ENCODE measurements at places on chromosomes 3 and 15. TPM values are rescaled to one million over a fixed set of nuclear protein-coding genes. Genes with fewer than 3 reads are reported as not detected.
A peak's percentile ranks its signal among the peaks of the same experiment; 100 is the strongest.

Gene RASL12
- not detected for total RNA-seq

Gene ARNT2
- not detected for total RNA-seq

- DNase-seq: no peak
- no peaks in the 10 kb centered on the region for H3K27me3 ChIP-seq
- H3K4me3 ChIP-seq: no peak overlapping the region
These were observed 127.6 kb upstream of the AZI2 start for GRCh38 chr3:28476194-28476593.

Gene P2RY14
- 0.22 TPM for total RNA-seq

DNA sequence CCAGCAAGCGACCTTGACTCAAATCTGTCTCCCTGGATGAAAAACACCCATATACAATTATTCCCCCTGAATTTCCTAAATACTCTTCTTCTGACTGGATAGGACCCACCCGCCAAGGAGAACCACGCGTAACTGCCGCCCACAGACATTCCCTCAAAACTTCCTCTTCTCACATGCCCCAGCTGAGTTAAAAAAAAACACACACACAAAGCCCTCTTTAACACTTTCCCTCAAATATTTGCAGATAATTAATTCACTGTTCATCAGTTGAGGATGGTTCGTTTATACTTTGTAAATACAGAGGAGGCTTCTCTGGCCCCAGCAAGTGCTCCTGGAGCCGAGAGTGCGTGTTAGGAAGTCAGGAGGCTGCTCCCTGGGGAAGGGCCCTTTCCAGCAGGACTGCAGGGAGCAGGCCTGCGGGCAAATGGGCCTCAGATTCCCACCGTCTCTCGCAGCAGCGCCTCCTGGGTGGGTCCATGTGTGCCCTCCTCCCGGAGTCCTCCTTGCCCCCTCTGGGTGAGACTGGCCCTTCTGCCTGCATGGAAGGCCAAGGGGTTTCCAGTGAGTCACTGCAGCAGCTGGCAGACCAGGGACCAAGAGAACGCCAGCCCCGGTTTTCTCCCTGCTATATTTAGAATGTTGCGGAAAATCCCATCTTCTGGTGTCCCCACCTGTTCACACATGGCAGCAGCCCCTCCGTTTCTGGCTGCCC is 46.8 kb downstream of the MGLL start:
- H3K27me3 ChIP-seq: no peaks in the 10 kb centered on the region
- H3K4me1 ChIP-seq: no peaks in the 10 kb centered on the region

- H3K4me1 ChIP-seq: no peaks in the 10 kb centered on the region
- peaks cover 54% of the 10 kb centered on the region for H3K36me3 ChIP-seq
- no peak for DNase-seq
- H3K4me3 ChIP-seq: no peak overlapping the region
- H3K27ac ChIP-seq: no peak overlapping the region
These were observed 23.1 kb downstream of the TP53BP1 start for GRCh38 chr15:43469867-43470266.

- H3K36me3 ChIP-seq: no peaks in the 10 kb centered on the region
- no peaks in the 10 kb centered on the region for H3K4me1 ChIP-seq
- H3K4me3 ChIP-seq: no peak overlapping the region
These were observed 62.9 kb upstream of the THSD4 start for GRCh38 chr15:71052356-71052755.

Gene ACKR2
- 0.42 TPM for total RNA-seq

GRCh38 chr3:36843065-36844051 is 79.0 kb upstream of the DCLK3 start:
- H3K27me3 ChIP-seq: no peaks in the 10 kb centered on the region
- H3K27ac ChIP-seq: no peak overlapping the region
- H3K36me3 ChIP-seq: peaks cover 80% of the 10 kb centered on the region
- H3K4me1 ChIP-seq: peaks cover 17% of the 10 kb centered on the region
- DNase-seq: peak; percentile 67

Gene PEAK1
- total RNA-seq: 11.0 TPM

DNA sequence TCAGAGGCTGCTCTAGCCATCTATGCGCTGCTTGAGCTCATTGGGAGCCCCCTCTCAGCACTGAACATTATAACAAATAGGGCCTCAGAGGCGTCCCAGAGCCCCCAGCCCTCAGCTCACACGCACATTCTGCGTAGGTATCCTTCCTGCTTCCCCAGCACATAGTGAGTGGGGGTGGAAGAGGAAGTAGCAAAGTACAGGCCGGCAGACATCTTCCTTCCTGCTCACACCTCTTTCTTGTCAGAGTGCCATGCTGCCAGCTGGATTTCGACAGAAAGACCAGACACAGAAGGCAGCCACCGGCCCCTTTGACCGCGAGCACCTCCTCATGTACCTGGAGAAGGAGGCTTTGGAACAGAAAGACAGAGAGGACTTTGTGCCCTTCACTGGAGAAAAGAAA is 16.6 kb downstream of the TMOD2 start:
- no peak overlapping the region for H3K4me3 ChIP-seq
- no peak overlapping the region for H3K27ac ChIP-seq
- H3K4me1 ChIP-seq: peaks cover 8% of the 10 kb centered on the region
- H3K36me3 ChIP-seq: peaks cover 10% of the 10 kb centered on the region
- no peak for DNase-seq

GRCh38 chr3:49930922-49931321 is 1.3 kb upstream of the MON1A start:
- no peaks in the 10 kb centered on the region for H3K27me3 ChIP-seq
- no peak overlapping the region for H3K4me3 ChIP-seq
- DNase-seq: no peak
- peaks cover 20% of the 10 kb centered on the region for H3K4me1 ChIP-seq
- H3K27ac ChIP-seq: no peak overlapping the region

DNA sequence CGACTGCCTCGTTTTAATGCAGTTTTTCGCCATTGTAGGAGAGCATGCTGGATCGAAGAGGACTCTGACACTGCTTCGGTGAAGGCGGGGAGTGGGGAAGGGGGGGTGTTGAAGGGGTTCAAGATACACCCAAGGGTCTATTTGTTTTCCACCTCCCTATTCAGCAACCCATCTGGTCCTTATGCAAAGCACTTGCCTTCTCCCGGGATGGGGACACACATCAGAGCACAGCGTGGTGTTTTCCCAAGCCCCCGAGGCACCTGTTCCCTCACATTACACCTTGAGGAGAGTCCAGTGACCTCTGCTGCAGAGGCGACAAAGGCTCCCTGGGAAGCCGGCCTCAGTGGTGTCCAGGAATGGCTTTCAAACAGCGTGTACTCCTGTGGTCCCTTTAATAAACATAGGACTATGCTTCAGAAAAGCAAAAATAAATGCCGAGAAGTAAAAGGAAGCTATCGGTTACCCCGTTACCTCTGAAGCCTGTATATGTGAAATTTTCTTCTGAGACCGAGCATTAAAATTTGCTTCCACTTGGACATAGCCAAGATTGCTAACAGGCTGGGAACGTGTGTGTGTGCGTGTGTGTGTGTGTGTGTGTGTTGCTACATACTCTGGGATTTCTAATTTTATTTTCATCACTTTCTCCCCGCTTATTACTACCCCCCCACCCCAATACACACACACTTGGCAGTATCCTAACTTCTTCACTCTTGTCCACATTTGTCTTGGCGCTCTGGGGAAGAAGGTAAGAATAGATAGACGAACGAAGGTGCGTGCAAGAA is 53.2 kb downstream of the CCDC54 start:
- peaks cover 24% of the 10 kb centered on the region for H3K4me1 ChIP-seq
- H3K4me3 ChIP-seq: peak overlapping the region; percentile 68
- H3K36me3 ChIP-seq: no peaks in the 10 kb centered on the region
- no peak for DNase-seq
- no peak overlapping the region for H3K27ac ChIP-seq

Gene CYP8B1
- total RNA-seq: not detected

Gene KNSTRN
- 2.8 TPM for total RNA-seq

- DNase-seq: no peak
- H3K4me1 ChIP-seq: peaks cover 32% of the 10 kb centered on the region
- no peak overlapping the region for H3K27ac ChIP-seq
- H3K4me3 ChIP-seq: no peak overlapping the region
These were observed 75.2 kb upstream of the HERC1 start for GRCh38 chr15:63908991-63909390.

Gene PROS1
- not detected for total RNA-seq

Gene ADIPOQ
- not detected for total RNA-seq

DNA sequence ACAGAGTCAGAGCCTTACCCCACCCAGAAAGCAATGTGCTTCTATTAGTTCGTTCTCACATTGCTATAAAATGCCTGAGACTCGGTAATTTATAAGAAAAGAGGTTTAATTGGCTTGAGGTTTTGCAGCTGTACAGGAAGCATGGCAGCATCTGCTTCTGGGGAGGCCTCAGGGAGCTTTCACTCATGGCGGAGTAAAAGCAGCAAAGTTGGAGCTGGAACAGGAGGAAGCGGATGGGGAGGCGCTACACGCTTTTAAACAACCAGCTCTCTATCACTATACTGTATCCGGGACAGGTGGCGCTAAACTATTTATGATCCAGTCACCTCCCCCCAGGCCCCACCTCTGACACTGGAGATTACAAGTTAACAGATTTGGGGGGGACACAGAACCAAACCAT is 176.3 kb upstream of the BHLHE40 start:
- H3K27ac ChIP-seq: no peak overlapping the region
- H3K4me3 ChIP-seq: no peak overlapping the region
- no peak for DNase-seq

- no peaks in the 10 kb centered on the region for H3K36me3 ChIP-seq
- peaks cover 5% of the 10 kb centered on the region for H3K4me1 ChIP-seq
- H3K27ac ChIP-seq: no peak overlapping the region
These were observed 37.1 kb downstream of the IL17RD start for GRCh38 chr3:57127891-57128518.

DNA sequence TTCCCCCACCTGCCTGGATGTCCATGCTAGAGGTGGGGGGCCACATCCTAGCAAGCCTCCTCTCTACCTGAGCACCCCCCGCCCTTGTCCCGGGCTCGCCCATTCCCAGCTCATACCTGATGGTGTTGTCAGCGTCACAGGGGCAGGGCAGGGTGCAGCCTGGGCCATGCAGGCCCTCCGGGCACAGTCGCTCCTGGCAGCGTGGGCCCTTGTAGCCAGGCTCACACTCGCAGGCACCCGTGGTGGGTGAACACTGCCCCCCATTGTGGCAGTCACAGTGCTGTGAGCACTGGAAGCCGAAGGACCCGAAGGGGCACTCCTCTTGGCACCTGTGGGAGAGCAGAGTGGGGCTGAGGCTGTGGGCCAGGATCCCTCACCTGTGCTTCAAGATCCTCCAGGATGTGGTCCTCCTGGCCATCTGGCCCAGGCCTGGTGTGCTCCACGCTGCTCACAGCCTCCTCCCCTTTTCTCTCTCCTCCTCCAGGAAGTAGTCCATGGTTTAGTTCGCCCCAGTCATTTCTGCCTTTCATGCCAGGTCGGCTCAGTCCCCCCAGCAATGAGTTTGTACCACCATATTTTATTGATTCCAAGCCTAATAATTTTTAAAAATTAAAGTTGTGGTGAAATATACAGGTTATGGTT is 95.6 kb downstream of the RAB11A start:
- H3K4me3 ChIP-seq: no peak overlapping the region
- DNase-seq: no peak
- H3K36me3 ChIP-seq: no peaks in the 10 kb centered on the region
- no peak overlapping the region for H3K27ac ChIP-seq
- H3K27me3 ChIP-seq: peaks cover 13% of the 10 kb centered on the region
- H3K4me1 ChIP-seq: no peaks in the 10 kb centered on the region

DNA sequence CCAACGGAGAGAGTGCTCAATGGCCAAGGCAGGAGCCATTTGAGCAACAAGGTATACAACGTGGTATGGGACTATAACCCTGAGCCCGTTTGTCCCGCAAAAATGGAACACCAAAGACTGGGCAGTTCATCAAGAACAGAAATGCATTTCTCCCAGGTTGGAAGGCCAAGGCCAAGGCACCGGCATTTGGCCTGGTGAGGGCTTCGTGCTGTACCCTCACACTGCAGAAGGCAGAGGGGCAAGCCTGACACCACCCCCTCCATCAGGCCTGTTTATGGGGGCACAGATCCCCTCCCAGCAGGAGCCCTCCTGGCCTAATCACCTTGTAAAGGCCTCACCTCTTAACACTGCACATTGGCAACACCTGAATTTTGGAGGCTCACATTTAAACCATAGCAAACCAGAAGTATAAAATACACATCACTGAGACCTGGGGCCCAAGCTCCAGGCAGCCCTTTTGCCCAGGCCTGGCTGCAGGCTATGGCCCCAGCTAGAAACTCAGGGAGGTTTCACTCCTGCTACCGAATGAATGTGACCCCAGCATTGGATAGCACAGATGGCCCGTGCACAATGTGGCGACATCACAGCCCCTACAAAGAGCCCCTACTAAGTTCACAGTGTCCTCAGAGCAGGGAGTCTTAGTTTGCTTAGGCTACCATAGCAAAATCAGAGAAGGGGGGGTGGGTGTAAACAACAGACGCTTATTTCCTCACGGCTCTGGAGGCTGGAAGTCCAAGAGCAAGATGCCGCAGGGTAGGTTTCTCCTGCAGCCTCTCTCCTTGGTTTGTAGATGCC is 47.1 kb downstream of the KLF15 start:
- no peaks in the 10 kb centered on the region for H3K27me3 ChIP-seq
- no peak overlapping the region for H3K4me3 ChIP-seq

- no peak overlapping the region for H3K4me3 ChIP-seq
- no peak for DNase-seq
- no peaks in the 10 kb centered on the region for H3K36me3 ChIP-seq
- H3K27ac ChIP-seq: no peak overlapping the region
These were observed 446.0 kb upstream of the EPHA3 start for GRCh38 chr3:88661433-88661824.
